HepG2 (cell line): ENCODE measurements at places on chromosomes 5 and 9. TPM values are rescaled to one million over a fixed set of nuclear protein-coding genes. Genes with fewer than 3 reads are reported as not detected.

DNA sequence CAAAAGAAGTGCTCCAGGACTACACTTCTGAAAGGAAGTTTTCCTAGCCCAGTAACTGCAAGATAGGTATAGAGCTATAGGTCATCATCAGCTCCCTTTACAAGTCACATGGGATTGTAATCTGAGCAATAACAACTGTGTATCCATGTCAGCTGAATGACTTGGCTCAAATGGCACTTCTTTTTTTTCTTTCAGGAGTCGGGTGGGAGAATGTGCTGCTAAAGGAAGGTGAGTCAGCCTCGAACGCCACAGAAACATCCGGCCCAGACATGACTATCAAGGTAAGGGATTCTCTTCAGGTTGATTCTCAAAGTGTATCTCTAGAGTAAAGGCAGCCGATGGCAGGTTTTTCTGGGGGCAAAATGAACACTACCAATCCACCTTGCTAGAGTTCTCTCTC lies 192.2 kb downstream of the C9orf152 start:
- no peak for DNase-seq

TTC16 gene
- total RNA-seq = not detected in 2 replicates

MARCOL gene
- total RNA-seq = not detected in 2 replicates

EIF4E1B gene
- not detected in 2 replicates for total RNA-seq

DNA sequence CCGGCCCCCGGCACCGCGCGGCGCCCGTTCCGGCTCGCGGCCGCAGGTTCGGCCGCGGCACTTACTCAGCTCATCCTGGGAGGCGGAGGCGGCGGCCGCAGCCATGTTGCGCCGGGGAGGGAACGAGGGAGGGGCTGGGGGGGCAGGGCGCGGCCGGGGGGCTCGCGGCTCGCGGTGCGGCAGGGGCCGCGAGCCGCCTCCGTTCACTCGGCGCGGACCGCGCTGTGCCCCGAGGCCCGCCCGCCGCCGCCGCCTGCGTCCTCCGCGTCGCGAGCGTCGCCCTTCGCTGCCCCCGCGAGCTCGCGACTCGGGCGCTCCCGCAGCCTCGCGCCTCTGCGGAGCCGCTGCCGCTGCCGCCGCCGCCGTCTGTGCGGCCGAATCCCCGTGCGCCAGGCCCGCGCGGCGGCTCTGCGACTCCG lies 735 bp downstream of the ECPAS start:
- peak; percentile 6 for DNase-seq
